Ovary (tissue), 10 donors: ENCODE measurements at places on chromosomes 2 and 18. TPM values are rescaled to one million over a fixed set of nuclear protein-coding genes. Genes with fewer than 3 reads are reported as not detected.

GRCh38 chr2:46458763-46459500 is 20.4 kb upstream of the TMEM247 start:
- no peak overlapping the region for H3K27ac ChIP-seq
- H3K36me3 ChIP-seq: no peaks in the 10 kb centered on the region
- no peak for DNase-seq
- H3K4me3 ChIP-seq: no peak overlapping the region
- peaks cover 5% of the 10 kb centered on the region for H3K4me1 ChIP-seq

- no peaks in the 10 kb centered on the region for H3K4me1 ChIP-seq
- H3K27me3 ChIP-seq: no peaks in the 10 kb centered on the region
- no peak for DNase-seq
- H3K4me3 ChIP-seq: no peak overlapping the region
- H3K36me3 ChIP-seq: no peaks in the 10 kb centered on the region
Measured at GRCh38 chr2:191637182-191638078, 40.5 kb upstream of the NABP1 start.

POTEJ gene
- not detected for polyA plus RNA-seq

PLA2R1 gene
- 9.9 TPM for polyA plus RNA-seq

DNA sequence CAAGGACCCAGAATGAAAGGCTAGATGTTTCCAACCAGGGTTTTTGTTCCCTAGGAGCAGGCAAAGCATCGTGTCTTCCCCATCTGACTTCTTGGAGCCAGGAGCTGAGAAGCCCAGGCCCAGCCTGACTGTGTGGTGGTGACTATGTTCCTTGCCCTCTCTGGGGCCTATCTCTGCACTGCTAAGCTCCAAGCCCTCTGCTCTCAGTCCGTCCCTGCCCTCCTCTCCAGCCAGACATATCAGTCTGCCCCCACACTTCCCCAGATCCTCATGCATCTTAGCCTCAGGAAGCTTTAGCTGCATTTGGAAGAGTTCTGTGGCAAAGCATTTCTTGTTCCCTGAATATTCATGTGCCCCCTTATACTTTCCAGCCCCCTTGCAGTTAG is 196.6 kb downstream of the CYP26B1 start:
- no peak overlapping the region for H3K4me3 ChIP-seq
- peaks cover 2% of the 10 kb centered on the region for H3K4me1 ChIP-seq
- no peaks in the 10 kb centered on the region for H3K27me3 ChIP-seq
- DNase-seq: no peak
- no peaks in the 10 kb centered on the region for H3K36me3 ChIP-seq

GRCh38 chr2:24352664-24353063 is 7.7 kb downstream of the ITSN2 start:
- no peak overlapping the region for H3K4me3 ChIP-seq
- H3K27ac ChIP-seq: no peak overlapping the region
- H3K27me3 ChIP-seq: no peaks in the 10 kb centered on the region
- DNase-seq: no peak
- H3K36me3 ChIP-seq: no peaks in the 10 kb centered on the region

- H3K36me3 ChIP-seq: no peaks in the 10 kb centered on the region
- H3K27ac ChIP-seq: no peak overlapping the region
- no peaks in the 10 kb centered on the region for H3K27me3 ChIP-seq
Measured at GRCh38 chr2:237782181-237782580, 16.4 kb upstream of the RBM44 start.

GRCh38 chr2:235952714-235953113 is 215.5 kb downstream of the GBX2 start:
- no peaks in the 10 kb centered on the region for H3K4me1 ChIP-seq
- no peaks in the 10 kb centered on the region for H3K27me3 ChIP-seq
- H3K36me3 ChIP-seq: no peaks in the 10 kb centered on the region
- no peak for DNase-seq

NT5DC4 gene
- not detected for polyA plus RNA-seq

MOCOS gene
- polyA plus RNA-seq: 6.8 TPM

DNA sequence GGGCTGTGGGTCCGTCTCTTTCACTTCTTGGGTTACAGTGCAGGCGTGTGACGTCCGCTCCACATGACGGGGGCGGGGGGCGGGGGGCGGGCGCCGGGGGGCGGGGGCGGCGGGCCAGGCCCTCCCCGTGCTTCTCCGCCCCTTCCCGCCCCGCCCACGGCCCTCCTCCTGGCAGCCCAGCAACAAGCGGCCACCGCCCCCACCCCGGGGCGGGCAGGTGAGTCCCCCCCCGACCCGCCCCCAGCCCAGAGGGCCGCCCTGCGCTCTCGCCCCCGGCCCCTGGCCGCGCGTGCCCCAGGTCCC is 3.6 kb downstream of the ZNF516 start:
- H3K4me3 ChIP-seq: peak overlapping the region; percentile 70
- H3K36me3 ChIP-seq: no peaks in the 10 kb centered on the region
- peak; percentile 87 for DNase-seq
- H3K27ac ChIP-seq: peak overlapping the region; percentile 80

GRCh38 chr2:201797175-201797840 is 9.0 kb upstream of the CDK15 start:
- no peaks in the 10 kb centered on the region for H3K36me3 ChIP-seq
- H3K4me1 ChIP-seq: no peaks in the 10 kb centered on the region
- H3K27ac ChIP-seq: no peak overlapping the region
- no peak overlapping the region for H3K4me3 ChIP-seq
- no peaks in the 10 kb centered on the region for H3K27me3 ChIP-seq

ATP6V1B1 gene
- 1.7 TPM for polyA plus RNA-seq

TTC21B gene
- polyA plus RNA-seq: 8.6 TPM

SLC30A3 gene
- 0.38 TPM for polyA plus RNA-seq

DNA sequence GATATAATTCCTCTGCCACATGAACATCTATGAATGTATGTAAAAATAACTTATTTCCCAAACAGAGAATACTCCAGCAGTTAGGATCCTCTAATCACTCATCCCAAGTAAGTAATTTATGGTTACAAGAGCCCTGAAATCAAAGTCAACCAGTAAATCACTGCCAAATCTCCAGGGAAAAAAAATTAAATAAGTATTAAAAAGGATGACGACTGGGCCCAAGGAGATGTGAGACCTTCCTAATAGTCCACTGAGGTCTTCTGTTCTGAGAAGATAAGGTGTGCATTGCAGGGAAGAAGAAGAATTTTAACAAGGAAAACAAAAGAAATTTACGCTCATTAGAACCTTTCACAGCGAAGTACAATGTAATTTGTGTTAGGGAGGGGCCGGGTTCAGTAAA is 28.0 kb upstream of the WDR75 start:
- no peaks in the 10 kb centered on the region for H3K27me3 ChIP-seq
- no peaks in the 10 kb centered on the region for H3K4me1 ChIP-seq
- H3K36me3 ChIP-seq: no peaks in the 10 kb centered on the region
- DNase-seq: no peak

GALR1 gene
- polyA plus RNA-seq: not detected

DNA sequence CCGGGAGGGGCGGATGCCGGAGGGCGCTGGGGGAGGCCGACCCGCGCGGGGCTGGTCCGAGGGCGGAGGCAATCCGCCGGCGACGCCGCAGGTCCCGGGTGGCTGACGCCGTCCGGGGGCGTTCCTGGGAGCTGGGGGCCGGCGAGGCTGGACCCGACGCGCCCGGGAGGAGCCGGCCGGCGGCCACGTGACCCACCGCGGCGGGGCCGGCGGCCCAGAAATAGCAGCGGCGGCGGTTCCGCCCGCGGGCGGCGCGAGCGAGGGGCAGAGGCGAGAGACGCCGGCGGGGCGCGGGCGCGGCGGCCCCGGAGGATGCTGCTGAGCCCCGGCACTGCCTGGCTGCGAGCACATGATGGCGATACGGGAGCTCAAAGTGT is at the start of gene RAB31:
Gene RAB31 (plus strand): TSS at position 245 of the 377 bp plus-strand sequence. CDS start 105 bp downstream, at position 350.
- H3K36me3 ChIP-seq: no peaks in the 10 kb centered on the region
- H3K4me1 ChIP-seq: peaks cover 10% of the 10 kb centered on the region
- peak; percentile 87 for DNase-seq
- H3K27me3 ChIP-seq: no peaks in the 10 kb centered on the region

UPP2 gene
- polyA plus RNA-seq: not detected

GRCh38 chr2:153808679-153809078 is 63.0 kb upstream of the GALNT13 start:
- H3K36me3 ChIP-seq: no peaks in the 10 kb centered on the region
- no peak overlapping the region for H3K27ac ChIP-seq
- no peaks in the 10 kb centered on the region for H3K4me1 ChIP-seq
- DNase-seq: no peak
- no peaks in the 10 kb centered on the region for H3K27me3 ChIP-seq

DNA sequence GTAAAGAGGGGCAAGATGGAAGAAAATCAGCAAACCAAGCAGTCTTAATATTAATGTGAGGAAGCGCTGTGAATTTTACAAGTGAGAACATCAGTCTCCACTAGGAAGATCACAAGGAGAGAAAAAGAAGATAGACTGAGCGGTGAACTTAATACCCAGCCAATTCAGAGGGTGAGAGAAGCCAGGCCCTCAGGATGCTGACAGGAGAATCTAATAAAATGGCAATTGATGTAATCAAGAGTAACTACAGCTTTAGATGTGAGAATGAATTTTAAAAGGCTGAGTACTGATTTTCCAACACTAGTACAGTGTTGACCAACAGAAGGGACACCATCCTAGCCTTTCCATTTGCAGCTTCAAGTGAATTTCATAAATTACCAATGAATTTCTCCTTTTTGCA is 35.7 kb upstream of the SIX2 start:
- H3K4me1 ChIP-seq: no peaks in the 10 kb centered on the region
- no peak overlapping the region for H3K27ac ChIP-seq
- H3K36me3 ChIP-seq: no peaks in the 10 kb centered on the region
- no peak for DNase-seq
- no peaks in the 10 kb centered on the region for H3K27me3 ChIP-seq

- no peaks in the 10 kb centered on the region for H3K27me3 ChIP-seq
- no peaks in the 10 kb centered on the region for H3K36me3 ChIP-seq
- no peak overlapping the region for H3K27ac ChIP-seq
- H3K4me3 ChIP-seq: no peak overlapping the region
- no peaks in the 10 kb centered on the region for H3K4me1 ChIP-seq
Measured at GRCh38 chr18:58288921-58289797, 245.1 kb downstream of the NEDD4L start.

DNA sequence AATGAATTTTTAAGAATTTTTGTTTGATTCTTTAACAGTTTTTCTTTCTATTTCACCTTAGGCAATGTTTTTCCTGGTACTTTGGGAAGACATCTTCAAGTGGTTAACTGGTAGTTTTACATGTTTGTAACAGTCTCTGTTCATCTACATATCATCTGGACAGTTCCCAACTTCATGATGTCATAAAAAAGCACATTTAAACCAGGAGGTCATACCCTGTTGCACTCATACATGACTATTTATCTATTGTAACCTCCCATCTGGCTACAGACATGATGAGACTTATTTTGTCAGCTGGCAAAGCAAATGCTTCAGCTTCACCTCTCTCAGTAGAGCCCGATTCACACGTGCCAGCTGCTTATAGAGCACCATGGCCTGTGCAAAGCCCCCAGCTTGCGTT is 99.8 kb upstream of the YPEL5 start:
- no peaks in the 10 kb centered on the region for H3K4me1 ChIP-seq
- no peak overlapping the region for H3K27ac ChIP-seq
- no peaks in the 10 kb centered on the region for H3K27me3 ChIP-seq
- no peaks in the 10 kb centered on the region for H3K36me3 ChIP-seq

DNA sequence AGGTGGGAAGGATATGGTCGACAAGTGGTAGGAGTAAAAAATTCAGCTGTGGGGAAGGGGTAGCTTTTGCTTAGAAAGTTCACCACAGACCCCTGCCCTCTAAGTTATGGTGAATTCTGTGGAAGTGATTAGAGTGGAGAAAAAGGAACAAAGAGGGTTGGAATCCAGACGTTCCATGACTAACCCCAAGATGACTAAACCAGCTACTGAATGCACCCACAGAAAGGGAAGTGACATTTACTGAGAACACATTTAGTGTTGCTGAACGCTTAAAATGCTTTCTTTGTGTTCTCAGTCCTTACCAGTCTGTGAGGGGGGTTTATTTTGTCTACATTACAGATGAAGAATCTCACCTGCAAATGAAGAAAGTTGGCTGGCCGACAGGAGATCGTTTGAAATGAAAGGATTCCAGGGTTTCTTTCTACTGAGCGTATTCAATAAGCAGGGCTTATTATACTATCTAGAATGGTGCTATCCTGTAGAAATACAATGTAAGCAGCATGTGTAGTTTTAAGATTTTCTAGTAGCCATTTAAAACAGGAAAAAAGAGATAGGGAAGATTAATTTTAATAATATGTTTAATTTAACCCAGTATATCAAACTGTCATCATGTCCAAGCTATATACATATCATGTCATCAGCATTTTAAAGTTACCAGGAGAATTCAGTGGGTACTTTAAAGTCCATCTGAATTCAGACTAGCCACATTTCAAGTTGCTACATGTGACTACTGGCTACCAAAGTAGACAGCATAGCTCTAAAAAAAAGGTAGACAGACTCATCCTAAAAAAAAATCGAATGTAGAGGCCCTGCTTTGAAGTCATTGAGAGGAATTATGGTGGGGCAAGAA is 60.1 kb downstream of the LIMS1 start:
- H3K4me1 ChIP-seq: peaks cover 12% of the 10 kb centered on the region
- H3K4me3 ChIP-seq: no peak overlapping the region
- H3K27me3 ChIP-seq: no peaks in the 10 kb centered on the region
- H3K36me3 ChIP-seq: no peaks in the 10 kb centered on the region

DNA sequence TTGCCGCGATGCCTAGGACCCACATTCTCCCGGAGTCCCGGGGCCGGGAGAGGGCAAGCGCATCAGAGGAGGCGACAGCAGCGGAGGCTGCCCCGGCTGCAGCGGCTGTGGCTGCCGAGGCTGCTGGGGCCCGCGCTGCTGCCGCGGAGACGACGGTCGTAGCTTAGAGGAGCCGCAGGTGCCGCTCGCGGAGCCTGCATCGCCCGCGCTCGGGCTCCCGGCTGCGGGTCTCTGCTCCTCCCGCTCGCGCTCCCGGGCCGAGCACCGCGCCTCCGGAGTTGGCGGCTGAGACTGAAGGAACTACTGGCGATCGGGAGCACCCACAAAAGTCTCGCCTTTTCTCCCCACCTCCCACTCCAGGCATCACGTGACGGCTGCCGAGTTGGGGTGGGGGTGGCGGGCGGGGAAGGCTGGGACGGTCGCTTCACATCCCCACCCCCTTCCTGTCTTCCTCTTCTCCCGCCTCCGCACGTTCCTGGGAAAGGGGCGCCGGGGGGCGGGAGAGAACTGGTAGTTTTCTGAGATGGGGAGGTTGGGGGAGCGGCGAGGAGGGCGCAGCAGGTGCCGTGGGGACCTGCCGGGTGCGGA is at the start of gene LYPD1:
Gene LYPD1 (minus strand): TSS at position 298 of the 588 bp plus-strand sequence. CDS start 273 bp downstream, at position 25.
- H3K36me3 ChIP-seq: no peaks in the 10 kb centered on the region
- H3K27me3 ChIP-seq: no peaks in the 10 kb centered on the region
- H3K4me1 ChIP-seq: peaks cover 7% of the 10 kb centered on the region
- H3K4me3 ChIP-seq: peak within 1 kb of the TSS; percentile 26
